Transverse colon (tissue), 4 donors: ENCODE measurements at places on chromosomes 6 and 20.

DNA sequence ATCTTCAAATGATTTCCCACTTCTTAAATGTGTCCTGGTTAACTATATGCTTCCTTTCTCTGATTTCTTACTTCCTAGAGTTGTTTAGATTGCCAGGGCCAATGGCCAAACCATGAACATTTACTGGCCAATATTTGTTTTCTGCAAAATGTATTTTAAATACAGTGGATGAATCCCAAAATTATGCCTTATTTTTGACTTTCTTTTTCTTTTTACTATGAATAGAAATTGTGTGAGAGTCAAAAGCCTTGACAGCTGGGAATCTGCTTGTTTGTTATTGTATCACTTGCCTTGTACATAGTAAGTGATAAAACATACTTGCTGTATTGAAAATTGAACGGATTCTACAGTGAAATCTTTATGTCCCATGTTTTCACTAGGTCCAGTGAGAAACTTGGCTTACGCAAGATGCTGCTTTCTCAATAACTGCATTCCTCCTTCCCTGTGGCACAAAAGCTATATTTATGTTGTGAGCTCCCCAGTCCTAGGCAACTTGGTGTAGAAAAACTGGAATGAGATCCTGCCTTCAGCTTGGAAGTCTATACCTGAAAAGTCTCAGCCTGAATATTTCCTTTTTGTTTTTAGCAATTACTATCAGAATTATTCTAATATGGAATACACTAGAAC, 295.2 kb downstream of the EPHA7 start:
- no peak for DNase-seq

DNA sequence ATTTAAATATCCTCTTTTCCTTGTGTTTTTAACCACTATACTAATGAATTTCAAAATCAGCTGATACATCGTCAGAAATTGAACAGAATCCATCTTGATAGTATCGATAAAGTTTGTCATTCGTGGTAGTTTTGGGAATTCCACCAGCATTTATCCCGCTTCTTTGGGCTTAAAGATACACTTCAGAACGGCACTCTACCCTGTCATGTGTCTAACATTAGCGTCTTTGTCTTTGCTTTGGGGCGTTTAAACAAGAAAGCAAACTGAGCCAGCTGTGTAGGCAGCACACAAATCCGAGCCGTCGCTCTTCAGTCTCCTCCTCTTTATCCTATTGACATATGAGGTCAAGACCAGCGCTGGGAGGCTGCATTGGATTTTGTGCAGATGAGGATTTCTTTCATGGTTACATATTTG, 27.5 kb upstream of the NHSL1 start:
- no peak for DNase-seq

DNA sequence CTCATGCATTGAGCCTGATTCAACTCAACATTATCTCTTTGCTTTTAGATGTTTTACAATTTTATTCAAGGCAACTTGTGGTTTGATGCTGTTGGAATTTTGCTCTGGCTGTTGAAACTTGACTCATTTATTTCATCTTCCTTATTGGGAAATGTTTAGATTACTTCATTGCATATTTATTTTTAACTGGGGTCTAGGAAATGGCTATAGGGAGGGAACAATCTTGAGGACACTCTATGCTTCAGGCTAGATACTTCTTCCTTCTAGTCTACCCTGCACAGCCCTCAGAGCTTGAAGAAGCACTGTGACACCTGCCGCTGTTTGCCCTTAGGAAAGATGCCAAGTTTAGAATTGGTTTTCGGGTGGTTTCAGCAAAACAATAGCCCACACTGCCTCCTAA, 183.4 kb downstream of the ADGRG6 start:
- DNase-seq: no peak

GRCh38 chr20:53087037-53087777, 115.0 kb downstream of the TSHZ2 start:
- DNase-seq: no peak

- peak; percentile 41 for DNase-seq
Measured at GRCh38 chr6:170516783-170517616, 36.1 kb downstream of the PSMB1 start.

- DNase-seq: peak; percentile 76
Measured at GRCh38 chr20:64079273-64080012, at the start of gene RGS19. RGS19 (minus strand) TSS chr20:64079518; CDS start chr20:64076886, 2,632 bp downstream.

DNA sequence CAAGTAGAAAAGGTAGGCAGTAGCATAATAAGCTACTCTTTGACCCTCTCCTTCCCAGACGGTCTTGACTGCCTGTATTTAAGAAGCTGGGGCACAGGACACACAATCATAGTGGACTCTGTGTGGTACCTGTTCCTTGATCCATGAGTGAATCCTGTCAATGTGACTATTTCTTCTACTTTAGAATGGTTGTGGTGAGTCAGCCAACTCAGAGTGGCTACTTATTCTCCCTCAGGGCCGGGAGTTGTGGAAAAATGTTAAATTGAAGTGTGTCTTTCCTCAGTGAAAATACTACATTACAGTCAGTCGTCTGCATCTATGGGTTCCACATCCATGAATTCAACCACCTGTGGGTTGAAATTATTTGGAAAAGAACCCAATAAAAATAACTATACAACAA, 30.8 kb upstream of the PREP start:
- DNase-seq: no peak

- no peak for DNase-seq
Measured at GRCh38 chr20:1870323-1870722, 24.9 kb upstream of the SIRPA start.

GRCh38 chr6:162385980-162386379, 341.6 kb downstream of the PRKN start:
- no peak for DNase-seq

DNA sequence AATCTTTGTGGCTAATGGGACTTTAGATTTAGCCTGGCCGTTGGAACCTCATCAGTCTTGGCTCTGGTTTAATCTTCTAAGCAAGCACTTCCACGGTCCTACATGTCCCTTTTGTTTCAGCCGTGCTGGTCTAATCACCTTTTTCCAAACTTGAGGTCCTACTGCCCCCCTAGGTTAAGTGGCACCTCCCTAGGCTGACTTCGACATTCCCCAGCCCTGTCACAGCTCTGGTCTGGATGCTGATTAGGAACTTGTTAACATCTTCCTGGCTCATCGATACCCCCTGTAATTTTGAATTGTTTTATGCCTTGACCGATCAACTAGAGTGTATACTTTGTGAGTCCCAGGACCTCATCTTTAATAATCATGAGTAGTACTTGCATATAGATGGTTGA, 56.6 kb downstream of the OTOR start:
- no peak for DNase-seq

DNA sequence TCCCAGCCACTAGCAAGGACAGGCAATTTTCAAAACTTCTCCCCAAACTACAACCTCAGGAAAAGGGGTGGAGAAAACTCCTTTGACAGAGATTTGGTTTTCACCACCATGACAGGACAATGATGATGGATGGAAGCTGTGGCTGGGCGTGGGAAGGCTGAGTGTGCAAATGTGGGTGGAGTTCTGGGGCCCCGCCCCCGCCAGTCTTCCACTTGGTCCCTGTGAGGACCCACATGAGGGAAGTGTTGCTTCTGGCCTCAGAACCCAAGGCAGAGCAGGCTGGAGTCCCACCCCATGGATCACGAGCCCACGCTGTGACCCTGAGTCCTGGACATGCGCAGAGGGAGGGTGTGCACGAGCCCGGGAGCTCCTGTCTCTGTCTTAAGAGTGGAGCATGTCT, 21.5 kb upstream of the MRGBP start:
- no peak for DNase-seq
